HTR-8/SVneo (cell line): ENCODE measurements at places on chromosomes 7 and 10.

DNA sequence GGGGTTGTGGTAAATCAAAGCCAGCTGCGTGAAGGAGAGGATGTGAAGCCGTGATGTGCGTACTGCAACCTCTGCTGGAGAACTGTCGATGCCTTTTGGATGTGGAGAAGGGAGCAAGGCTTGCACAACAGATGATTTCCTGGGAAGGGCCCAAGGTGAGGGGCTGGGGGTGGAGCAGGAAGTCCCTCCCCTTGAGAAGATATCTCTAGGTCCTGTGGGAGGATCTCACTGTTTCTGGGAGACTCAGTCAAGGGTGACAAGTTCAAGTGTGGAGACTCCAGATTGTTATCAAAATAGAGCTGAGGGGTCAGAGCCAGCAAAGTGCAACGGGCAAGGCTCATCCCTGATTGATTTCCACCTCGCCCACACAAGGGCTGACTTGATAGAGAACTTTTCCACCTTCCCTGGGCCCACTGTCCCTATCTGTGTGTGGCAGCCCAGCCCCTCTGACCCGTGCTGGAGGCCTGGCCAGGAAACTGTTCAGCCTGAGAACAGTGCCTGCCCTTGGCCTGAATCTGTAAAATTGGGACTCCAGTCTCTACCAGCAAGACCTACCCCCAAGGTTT lies 55.0 kb downstream of the COL13A1 start:
- DNase-seq = no peak

DNA sequence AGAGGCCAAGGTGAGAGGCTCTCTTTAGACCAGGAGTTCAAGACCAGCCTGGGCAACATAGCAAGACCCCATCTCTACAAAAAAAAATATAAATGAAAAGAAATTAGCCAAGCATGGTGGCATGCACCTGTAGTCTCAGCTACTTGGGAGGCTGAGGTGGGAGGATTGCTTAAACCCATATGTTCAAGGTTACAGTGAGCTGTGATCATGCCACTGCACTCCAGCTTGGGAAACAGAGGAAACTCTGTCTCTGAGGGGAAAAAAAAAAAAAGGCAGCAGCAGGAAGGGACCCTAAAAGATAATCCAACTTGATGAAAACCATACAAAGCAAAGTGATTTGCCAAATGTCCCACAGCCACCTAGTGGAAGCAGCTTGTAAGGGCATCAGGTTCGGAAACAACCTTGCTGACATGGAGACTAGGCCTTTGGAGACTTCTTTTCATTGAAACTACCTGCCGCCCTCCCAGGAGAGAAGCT lies 15.6 kb upstream of the PBLD start:
- DNase-seq = peak; percentile 34

- DNase-seq = no peak
Measured at GRCh38 chr10:90605506-90605905, 252.3 kb downstream of the HTR7 start.

GRCh38 chr7:2855386-2855785 lies 11.3 kb upstream of the GNA12 start:
- no peak for DNase-seq

DNA sequence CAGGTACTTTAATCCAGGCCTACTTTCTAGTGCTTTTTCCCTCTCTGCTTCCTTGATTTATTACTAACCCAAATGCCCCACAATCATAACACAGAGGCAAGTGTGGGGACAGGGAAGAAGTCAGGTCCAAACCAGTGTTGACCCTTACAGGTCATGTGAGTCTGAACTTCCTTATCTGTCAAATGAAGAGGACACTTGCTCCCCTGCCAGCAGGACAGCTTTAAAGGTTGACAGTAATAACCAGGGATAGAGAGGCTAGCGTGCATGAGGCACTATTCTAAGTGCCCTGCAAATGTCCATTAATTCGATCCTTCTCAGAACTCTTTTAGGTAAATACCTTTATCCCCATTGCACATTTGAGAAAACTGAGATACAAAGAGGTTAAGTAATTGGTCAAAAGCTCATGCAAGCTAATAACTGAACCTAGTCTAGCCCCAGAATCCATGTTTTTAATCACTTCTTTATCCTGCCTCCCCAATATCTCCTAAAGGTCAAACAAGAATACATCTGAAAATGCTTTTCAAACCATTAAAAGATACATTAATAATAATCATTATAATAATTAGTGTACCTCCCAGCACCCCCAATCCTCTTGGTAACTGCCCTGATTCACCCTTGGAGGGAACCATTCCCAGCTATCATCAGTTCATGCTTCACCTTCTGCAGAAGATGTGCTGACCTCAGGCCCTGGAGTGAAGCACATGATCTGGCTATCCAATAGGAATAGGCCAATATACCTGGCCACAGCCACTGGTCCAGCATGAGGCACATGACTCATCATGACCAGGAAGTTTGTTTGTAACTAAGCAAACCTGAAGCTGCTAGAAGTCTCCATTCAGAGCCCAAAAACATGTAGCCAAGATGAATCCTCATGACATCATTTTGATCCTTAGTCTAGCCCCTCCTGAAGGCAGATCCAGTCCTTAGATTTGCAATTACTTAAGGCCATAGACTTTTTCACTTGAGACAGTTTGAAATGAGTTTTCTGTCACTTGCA lies 40.7 kb downstream of the SGMS1 start:
- no peak for DNase-seq

DNA sequence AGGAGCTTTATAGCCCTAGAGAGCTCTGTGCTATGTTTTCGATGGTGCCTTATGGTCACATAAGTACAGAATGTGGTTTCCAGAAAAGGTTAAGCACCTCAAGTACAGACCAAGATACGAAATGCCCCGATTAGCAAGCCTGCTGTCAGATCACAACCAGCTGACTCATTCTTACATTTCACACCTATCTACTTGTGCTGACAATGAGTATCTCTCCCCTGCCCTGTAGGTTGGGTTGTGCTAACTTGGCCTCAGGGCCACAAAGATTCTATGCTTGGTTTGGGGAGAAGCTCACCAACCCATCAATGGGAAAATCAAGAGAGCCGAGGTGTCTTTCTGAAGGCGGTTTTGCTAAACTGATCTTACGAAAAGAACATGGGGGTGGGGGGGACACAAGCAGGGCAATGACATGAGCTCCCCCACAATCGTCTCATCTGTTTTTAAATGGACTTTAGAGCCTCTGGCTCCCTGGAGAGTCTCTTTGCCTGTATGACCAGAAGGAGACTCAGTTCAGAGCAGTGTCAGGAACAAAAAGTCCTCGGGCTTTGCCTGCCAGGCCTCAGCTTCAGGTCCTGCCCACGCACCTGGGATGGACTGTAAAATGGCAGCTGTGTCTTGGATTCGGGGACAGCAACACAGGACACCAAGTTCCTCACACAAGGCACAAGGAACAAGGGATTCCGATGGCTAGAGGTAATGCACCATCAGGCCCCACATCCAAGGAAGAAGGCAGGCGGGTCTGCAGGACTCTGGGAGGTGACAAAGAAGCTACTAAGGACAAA lies 55.1 kb downstream of the FAM53B start:
- DNase-seq = no peak

- peak; percentile 12 for DNase-seq
Measured at GRCh38 chr10:86139066-86139657, 227.4 kb downstream of the GRID1 start.

DNA sequence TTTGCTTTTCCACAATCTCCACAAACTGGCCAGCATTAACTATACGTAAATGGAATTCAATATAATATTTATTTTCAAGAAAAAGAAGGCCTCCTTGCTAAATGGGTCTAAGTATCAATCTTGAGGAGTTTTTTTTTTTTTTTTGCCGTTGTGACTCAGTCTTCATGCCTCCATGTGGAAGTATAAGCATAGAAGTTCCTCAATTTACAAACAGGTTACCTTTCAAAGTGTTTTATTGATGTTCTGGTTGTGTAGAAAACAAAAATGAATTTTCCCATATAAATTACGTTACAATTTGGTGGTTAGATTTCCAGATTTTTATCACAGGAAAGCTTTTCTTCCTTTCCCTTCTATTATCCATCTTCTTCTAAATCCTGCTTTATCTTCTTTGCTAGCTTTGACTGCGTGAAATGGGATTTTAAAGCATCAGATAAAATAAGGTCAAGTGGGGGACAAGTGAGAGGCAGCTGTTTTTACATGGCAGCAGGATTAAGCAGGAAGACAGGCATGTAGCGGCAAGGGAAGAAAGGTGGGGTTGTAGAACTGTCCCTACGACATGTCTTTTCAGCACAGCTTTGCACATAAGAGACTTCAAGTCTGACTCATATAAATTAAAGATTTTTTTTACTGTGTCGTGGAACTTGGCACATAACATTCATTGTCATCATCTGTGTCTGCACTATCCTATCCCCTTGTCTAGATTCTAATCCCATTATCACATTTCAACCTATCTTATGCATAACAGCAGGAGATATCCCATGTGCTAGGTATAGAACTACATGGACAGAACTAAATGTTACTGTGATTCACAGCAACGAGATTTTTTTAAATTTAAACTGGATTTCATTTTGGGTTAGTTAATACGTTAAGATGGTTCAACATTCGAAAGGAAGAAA lies 135.3 kb upstream of the FAM3C start:
- no peak for DNase-seq

GRCh38 chr10:52616395-52616764 lies 156.2 kb downstream of the MBL2 start:
- DNase-seq = no peak

GRCh38 chr10:87882555-87883294 lies 19.3 kb downstream of the PTEN start:
- no peak for DNase-seq

DNA sequence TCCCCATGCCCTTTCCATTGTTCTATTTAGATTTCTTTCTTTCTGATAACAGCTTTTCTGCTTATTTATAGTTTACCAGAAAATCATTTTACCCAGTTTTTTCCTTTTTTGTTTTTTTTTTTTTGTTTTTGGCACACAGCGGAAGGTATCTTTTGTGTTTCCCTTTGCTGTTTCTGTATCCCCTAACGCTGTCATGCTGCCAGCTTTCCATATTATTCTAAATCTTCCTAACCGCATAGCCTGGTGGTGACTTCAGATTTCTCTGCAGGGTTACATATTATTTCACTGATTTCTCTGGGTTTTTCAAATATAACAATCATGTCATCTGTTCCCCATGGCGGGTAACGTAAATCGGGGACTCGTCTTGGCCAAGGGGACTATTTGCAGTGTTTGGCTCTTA lies 4.0 kb upstream of the SLC29A4 start:
- DNase-seq = no peak

DNA sequence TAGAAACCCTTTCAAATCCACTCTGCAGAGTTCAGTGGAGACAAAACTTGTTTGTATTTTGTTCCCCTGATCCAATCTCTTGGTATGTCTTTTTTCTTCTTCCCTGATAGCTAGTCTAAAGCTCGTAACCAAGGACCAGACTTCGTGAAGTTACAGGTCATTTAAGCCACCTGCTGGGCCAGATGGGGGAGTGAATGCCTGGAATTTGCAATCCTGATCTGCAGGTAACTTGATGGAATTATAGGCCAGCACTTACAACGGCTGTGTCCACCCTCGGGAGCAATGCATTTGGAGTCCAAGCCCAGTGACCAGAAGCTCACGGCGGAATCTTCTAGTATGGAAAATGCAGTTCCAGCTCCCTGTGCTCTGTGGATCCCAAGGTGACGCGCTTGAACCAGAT lies 566.9 kb downstream of the TCERG1L start:
- no peak for DNase-seq

DNA sequence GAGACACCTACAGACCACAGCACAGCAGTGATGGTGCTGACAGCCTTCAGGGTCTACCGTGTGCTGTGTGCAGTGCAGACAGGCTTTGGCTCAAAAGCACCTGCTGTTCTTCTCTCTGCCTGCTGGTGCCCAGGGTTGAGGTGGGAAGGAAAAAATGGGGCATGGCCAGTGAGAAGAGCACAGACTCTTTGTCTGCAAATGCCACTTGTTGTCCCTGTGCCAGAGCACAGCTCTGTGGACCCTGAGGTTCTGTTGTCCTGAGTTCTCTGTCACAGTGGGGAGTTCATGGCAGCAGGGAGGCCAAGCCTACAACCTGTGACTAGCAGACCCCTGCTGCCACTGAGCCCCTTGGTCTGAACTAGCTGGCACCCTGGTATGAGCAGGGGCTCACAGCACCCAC lies 376.7 kb downstream of the GLRX3 start:
- DNase-seq = no peak

DNA sequence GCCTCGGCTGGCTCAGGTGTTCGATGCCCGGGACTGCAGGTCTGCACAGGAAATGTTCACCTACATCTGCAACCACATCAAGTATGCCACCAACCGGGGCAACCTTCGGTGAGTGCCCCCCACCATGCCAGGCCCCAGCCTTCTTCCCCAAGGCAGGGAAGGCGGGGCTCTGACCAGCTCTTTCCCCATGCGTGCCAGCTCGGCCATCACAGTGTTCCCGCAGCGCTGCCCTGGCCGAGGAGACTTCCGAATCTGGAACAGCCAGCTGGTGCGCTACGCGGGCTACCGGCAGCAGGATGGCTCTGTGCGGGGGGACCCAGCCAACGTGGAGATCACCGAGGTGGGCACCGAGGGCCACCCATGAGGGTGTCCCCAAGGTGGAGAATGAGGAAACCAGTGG lies 7.5 kb downstream of the NOS3 start:
- DNase-seq = no peak

- DNase-seq = no peak
Measured at GRCh38 chr7:2759736-2760097, 71.7 kb downstream of the AMZ1 start.

DNA sequence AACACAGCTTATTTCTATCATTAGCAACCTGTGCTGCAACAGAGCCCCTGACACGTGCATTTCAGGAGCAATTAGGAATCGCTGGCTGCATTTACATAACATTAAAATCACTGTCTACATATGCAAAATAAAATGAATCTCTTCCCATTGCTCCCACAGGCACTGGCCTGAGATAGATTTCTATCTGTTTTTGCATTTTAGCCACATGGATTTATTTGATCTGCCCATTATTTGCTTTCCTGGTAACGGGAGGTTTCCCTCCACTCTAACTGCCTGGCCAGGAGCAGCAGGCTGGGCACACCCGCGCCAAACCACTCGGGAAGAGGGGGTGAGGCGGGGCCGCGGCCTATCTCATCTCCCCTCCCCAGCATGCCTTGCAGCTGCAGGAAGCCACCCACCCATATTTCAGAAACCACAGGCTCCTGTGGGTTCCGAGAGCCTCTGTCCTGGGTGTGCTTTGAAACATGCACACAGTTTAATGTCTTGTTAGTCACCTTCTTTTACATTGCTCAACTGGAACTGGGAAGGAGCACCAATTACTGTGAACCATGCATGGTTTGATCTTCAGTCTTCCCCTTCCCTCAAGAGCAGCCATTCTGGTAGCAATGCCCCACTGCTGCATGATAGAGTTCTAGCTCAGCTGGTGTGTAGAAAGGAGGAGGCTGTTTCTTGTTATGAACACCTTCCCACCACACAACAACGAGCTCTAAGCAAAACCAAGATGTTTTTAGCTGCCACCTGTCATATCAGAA lies 37.7 kb upstream of the IKZF1 start:
- no peak for DNase-seq

GRCh38 chr7:121484089-121484763 lies 88.1 kb upstream of the FAM3C start:
- no peak for DNase-seq

DNA sequence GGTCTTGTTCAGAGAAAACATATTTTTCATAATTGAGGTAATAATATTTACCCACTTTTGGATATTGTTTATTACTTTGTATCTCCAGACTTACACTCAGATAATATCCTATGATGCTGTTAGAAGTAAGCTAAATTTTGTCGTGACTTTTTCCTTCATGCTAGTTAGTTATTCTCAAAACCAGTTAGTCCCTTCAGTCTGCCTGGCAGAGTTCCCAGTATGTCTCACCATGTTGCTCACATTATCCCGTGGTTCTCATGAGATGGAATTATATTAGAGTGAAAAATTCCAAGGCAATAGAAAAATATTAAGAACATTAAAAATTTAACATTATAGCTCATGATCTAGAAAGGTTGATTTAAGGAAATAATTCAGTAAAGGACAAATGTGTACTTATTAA lies 81.5 kb upstream of the SMIM30 start:
- no peak for DNase-seq
